ENCODE measurements at places on chromosomes 2 and 18. TPM values are rescaled to one million over a fixed set of nuclear protein-coding genes. Genes with fewer than 3 reads are reported as not detected.

- DNase-seq: peak; percentile 49
Observed at GRCh38 chr18:80246445-80247392, 595 bp downstream of the PARD6G start.

DNA sequence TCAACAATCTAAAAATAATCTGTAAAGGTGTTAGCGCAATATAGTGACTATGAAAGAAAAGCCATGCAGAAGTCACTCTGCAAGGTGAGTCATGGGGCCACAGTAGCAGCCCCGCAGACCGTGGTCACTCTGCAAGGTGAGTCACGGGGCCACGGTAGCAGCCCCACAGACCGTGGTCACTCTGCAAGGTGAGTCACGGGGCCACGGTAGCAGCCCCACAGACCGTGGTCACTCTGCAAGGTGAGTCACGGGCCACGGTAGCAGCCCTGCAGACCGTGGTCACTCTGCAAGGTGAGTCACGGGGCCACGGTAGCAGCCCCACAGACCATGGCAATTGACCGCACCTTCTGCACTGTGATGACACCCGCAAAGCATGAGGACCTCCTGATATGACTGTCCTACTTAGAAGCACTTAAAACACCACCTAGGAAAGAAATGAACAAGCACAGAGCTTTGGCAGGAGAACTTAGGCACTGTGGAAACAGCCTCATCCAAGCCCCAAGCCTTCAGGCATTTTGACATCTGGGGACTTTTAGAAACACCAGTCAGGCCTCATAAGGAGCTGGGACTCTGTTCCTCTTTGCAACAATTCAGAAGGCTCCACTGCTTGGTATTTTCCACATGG lies 70.1 kb downstream of the LDLRAD4 start:
- DNase-seq: no peak

- DNase-seq: no peak
Observed at GRCh38 chr2:159457589-159457988, 158.8 kb downstream of the BAZ2B start.

DNA sequence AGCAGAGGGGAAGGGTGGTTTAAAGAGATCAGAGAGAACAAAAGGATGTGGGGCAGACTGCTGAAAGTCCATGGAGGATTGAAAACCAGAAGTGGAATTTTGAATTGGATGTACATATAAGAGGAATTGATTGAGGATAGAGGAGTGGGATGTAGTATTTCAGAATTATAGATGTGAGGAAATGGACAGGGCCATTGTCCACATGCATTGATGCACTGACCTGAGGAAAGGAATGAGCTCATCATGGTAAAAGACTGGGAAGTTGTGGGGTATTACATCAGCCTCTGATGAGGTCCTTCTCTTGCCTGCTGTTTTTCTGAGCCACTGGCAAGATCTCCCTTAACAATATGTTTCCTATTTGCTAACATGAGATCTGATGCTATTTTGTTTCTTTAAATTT lies 365.7 kb upstream of the FANCL start:
- DNase-seq: no peak

DNA sequence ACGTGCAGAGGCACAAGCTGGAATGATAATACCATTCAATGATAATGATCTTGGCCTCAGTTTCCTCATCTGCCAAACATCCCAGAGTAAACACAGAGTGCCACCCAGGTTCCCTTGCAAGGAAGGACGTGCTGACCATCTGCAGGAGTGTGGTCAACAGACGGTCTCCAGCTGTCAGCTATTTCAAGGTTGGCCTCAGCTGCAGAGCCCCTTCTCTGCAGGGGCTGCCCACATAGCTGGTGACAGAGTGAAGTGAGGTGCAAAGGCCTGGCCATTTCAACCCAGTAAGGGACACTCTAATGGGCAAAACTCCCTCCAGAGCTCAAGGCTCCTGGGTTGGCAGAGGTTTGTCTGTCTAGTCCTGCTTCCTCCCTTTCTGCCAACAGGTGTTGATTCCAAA lies 8.3 kb upstream of the WNT6 start:
- no peak for DNase-seq

The CHRNG gene
- not detected for total RNA-seq

The TXNDC2 gene
- total RNA-seq: not detected

DNA sequence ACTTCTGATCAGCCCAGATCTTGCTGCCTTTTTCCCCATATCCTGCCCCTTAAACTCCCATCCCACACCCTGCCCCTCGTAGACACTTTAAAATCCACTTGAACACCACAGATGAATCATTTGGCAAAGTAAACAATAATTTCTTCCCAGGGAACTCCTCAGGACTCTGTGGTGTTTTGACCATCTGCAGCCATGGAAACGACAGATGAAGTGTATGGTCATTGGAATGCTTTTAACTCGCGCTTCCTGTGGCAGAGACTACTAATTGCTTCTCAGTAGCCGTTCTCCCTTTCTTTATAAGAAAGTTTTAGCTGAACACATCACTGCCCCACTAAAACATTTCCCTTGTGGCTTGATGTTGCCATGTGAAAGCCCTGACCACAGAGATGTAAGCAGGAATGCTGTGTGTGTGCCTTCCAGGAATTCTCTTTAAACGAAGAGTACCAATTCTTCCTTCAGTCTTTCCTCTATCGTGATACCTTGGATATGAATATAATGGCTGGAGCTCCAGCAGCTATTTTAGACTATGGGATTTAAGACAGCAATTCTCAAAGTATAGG lies 92.7 kb upstream of the PARD3B start:
- DNase-seq: peak; percentile 22

The KLHL41 gene
- total RNA-seq: 0.10 TPM

DNA sequence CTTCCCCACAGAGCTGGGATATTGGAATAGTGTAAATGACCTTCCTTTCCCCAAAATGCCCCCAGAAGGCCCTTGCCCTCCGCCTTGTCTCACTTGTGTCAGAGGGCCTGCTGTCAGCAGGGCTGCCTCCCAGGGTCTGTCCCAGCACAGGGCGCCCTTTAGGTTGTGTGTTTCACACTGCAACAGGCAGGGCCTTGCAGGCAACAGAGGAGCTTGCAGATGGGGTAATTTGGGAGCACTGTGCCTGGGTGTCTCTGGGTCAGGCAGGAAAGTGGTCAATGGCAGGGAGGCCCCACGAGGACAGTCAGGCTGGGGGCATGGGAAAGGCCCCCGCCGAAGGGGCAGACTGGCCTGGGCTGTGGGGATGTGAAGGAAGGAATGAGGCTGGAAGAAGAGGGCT lies 130.7 kb downstream of the ASB1 start:
- DNase-seq: no peak

- DNase-seq: no peak
Observed at GRCh38 chr2:18837240-18837639, 247.9 kb upstream of the NT5C1B start.

GRCh38 chr2:213101109-213101508 lies 50.3 kb downstream of the IKZF2 start:
- no peak for DNase-seq

DNA sequence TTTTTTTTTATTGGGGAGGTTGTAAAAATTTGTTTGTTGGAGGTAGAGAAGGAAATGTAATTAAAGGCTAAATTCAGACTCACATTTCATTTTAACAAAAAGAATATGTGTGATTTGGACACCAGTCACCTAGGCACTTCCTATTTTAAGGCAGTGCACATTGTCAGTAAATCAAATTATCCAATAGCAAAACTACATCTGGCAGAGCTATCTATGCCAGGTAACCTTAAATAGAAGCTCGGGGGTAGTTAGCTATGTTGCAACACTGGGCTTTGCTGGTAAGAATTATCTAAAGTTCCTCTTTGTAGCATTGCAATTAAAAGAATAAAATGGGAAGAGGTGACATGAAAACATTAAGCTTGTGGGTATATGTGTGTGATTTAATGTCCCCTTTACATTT lies 1064.4 kb upstream of the ZEB2 start:
- no peak for DNase-seq

The ADCYAP1 gene
- 18.5 TPM for total RNA-seq

The CTLA4 gene
- not detected for total RNA-seq

- DNase-seq: no peak
Observed at GRCh38 chr18:48923746-48924629, 26.8 kb downstream of the SMAD7 start.

DNA sequence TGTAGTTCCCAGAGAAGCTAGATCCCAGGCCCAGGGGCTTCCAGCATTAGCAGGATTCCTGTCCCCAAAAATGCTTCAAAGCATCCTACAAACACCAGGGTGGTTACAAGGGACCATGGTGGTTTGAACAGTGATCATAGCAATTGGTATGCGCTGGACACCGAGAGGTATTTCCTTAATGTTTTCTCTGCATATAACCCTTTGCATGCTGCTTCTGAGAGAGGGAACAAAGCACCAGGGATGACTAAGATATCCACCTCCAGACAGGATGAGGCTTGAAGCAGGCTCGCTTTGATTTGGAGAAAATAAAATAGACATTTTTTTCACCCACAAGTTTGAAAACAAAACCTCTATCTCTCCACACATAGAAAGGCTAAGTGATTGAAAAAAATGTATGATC lies 50.5 kb upstream of the TSPYL6 start:
- DNase-seq: no peak

DNA sequence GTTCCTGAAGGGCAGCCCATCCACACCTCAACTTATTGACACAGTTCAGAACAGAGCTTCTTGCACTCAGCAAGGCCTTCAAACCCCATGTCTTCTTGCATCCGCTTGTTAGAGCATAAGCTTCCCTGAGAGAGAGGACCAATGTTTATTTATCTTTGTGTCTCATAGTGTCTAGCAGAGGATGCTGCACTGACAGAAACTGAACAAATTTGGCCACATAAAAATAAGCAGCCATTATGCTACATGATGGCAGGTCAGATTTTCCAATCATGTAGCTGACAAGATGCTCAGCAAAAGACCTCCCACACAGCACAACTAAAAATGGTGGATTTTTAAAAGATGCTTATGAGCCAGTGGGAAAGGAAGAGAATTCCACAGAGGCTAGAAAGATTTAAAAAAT lies 38.1 kb upstream of the SIGLEC15 start:
- no peak for DNase-seq

- no peak for DNase-seq
Observed at GRCh38 chr18:26134107-26134506, 438 bp downstream of the PSMA8 start.

DNA sequence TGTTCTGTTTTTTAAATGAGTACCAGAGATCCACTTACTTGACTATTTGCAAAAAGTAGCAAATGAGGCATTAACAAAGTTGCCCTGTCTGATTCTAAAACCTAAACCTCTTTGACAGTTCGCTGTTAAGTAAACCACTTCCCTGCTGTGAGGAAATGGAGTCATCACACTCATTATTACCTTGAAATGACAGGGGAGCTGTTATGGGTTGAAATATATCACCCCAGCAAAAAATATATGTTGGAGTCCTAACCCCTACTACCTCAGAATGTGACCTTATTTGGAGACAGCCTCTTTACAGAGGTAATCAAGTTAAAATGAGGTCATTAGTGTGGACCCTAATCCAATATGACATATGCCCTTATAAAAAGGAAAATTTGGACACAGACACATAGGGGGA lies 36.1 kb downstream of the DHRS9 start:
- no peak for DNase-seq

The ELOA2 gene
- not detected for total RNA-seq

DNA sequence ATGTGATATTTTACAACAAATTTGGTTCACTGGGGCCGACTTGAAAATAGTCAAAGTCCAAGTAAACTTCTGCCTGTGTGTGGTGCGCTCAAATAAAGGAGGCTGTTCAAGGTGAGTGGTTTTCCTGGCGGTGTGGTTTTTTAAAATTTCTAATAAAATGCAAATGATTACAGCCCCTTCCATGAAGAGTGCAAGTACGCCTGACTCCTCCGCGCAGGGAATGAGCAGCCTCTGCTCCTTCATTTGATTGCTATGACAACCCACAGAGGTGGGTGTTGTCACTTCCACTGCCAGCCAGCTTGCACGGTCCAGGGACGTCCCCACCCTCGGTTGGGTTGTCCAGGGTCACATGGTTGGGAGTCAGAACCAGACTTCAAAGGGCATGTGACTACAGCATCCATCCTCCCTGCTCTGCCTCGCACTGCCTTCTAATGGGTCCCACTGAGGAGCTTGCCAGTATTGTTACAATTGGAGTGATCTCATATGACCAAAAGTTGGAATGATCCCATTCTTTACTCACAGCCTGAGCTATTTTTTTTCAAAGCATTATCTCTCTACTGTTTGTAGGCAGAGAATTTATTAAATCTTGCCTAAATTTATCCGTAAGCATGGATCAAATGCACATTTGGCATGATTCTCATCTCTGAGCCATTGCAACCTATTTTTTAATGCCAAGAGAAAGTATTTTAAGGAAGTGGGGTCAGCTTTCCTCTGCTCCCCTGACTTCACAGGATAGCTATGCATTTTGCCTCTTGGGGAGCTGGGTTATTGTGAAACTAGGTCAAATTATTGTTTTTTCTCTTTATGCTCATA lies 121.3 kb downstream of the AGAP1 start:
- no peak for DNase-seq

The LYPD6 gene
- total RNA-seq: 3.5 TPM

DNA sequence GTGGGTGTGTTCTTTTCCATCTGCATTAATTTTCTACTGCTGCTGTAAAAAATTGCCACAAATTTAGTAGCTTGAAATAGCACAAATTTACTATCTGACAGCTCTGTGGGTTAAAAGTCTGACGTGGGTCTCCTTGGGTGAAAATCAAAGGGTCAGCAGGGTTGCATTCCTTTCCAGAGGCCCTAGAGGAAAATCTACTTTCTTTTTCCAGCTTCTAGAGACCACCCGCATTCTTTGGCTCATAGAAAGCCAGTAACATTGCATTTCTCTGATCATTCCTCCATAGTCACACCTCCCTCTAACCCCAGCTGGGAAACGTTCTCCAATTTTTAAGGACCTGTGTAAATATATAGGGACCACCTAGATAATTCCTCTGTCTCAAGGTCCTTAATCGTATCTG lies 128.8 kb downstream of the ATL2 start:
- DNase-seq: no peak

- no peak for DNase-seq
Observed at GRCh38 chr2:20594957-20595356, 55.9 kb downstream of the HS1BP3 start.

The DYSF gene
- total RNA-seq: 566 TPM

DNA sequence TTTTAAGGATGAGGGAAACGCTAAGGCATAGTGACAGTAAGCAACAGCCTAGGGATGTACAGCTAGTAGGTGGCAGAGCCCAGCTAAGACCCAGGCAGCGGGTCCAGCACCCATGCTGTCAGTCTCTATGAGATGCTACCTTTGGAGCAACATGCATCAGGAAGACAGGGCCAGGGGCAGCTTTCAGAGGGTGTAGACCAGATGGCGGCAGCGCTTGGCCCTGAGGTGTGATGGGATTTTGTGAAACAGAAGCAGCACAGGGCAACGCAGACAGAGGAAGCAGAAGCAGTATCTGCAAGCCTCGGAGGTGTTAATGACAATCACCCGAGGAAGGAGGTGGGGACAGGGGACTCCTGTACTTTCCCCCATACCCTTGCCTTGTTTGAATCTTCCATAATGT lies 43.2 kb downstream of the SDC1 start:
- DNase-seq: no peak

The UCN gene
- total RNA-seq: 1.5 TPM

- DNase-seq: no peak
Observed at GRCh38 chr2:219207134-219207883, 727 bp downstream of the ZFAND2B start.

The NLRC4 gene
- total RNA-seq: not detected

DNA sequence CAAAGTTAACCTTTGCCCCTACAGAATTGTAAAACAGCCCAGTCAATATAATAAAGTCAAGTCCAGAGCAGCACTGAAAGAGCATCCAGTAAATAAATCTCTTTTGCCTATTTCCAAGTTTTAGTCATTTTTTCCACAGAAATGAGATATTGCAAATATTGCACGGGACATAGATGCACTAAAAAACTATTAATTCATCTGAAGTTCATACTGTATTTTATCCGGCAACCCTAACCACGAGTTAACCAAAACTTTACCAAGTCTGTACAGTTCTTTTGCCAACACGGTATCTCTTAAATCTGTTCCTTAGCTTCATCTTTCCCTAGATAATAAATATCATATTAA lies 484 bp upstream of the ASNSD1 start:
- no peak for DNase-seq
